Liver (tissue), 10 donors: ENCODE measurements at places on chromosomes 7 and 10. TPM values are rescaled to one million over a fixed set of nuclear protein-coding genes. Genes with fewer than 3 reads are reported as not detected.

Gene HOXA3
- polyA plus RNA-seq, result 0.11 TPM

Gene NPC1L1
- polyA plus RNA-seq, result 14.2 TPM

Gene SFTPA1
- not detected for polyA plus RNA-seq

Gene CYP2C8
- polyA plus RNA-seq, result 1,126 TPM

Gene PRLHR
- polyA plus RNA-seq, result not detected

Gene POM121C
- 8.9 TPM for polyA plus RNA-seq

Gene TAF3
- 3.6 TPM for polyA plus RNA-seq

Gene CYP2C19
- 106 TPM for polyA plus RNA-seq

Gene ZNF273
- polyA plus RNA-seq, result 0.54 TPM

Gene FAM237B
- polyA plus RNA-seq, result not detected

Gene UCN3
- not detected for polyA plus RNA-seq

Gene TRAPPC14
- 9.7 TPM for polyA plus RNA-seq

Gene C10orf71
- polyA plus RNA-seq, result not detected

Gene PON1
- polyA plus RNA-seq, result 1,101 TPM

Gene HIP1
- 5.8 TPM for polyA plus RNA-seq

- DNase-seq, result no peak
These were observed 116.1 kb downstream of the NT5C2 start for GRCh38 chr10:103077020-103077419.

DNA sequence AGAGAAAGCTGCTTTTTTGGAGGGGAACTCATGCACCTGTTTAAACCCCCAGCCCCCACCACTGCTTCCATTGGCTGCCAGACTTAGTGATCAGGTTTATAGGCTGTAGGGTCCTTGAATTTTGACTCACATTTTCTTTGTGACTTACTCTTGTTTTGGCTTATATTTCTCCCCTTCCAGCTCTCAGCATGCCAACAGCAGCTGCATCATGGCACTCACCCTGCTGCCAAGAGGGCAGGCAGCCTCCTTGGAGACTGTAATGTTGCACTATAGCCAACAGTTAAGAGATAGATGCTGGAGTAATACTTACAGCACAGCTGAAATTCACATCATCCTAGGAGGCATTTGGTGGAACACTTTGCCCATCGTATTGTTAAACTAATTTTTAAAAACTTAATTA lies 98.0 kb upstream of the GLCCI1 start:
- DNase-seq, result no peak

- DNase-seq, result no peak
These were observed 12.9 kb downstream of the MMRN2 start for GRCh38 chr10:86944471-86944870.

DNA sequence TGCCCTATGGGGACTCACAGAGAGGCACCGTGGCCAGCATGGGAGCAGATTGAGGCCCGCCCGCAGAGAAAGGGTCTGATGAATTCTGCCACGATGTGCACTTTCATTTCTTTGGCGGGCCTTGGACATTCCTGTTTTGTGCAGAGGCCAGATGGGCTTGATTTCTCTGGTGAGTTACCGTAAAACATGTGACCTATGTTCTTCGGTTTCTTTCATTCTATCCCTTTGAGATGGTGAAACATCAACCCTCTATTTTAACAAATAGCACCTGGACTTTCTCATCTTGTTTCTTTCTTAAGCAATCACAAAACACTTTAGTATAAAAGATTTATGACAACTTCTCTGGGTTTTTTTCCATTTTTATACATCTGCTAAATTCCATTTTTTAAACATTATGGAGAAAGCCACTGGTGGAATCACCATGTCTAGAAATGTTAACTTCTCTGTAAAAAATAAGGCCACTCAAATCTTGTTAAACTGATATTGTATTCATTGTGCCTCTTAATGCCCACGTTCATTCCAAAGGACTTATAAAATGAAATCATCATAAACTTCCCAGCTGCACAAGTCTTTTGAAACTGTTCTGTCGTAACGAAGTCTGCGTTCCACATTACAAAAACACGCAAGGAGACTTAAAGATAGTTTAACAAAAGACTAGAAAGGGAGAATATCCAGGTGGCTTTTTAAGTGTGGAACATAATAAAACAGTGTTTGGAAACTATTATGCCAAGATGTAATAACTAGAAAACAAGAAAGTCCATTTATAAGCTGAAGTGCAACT lies 21.4 kb upstream of the ODAD2 start:
- DNase-seq, result no peak

DNA sequence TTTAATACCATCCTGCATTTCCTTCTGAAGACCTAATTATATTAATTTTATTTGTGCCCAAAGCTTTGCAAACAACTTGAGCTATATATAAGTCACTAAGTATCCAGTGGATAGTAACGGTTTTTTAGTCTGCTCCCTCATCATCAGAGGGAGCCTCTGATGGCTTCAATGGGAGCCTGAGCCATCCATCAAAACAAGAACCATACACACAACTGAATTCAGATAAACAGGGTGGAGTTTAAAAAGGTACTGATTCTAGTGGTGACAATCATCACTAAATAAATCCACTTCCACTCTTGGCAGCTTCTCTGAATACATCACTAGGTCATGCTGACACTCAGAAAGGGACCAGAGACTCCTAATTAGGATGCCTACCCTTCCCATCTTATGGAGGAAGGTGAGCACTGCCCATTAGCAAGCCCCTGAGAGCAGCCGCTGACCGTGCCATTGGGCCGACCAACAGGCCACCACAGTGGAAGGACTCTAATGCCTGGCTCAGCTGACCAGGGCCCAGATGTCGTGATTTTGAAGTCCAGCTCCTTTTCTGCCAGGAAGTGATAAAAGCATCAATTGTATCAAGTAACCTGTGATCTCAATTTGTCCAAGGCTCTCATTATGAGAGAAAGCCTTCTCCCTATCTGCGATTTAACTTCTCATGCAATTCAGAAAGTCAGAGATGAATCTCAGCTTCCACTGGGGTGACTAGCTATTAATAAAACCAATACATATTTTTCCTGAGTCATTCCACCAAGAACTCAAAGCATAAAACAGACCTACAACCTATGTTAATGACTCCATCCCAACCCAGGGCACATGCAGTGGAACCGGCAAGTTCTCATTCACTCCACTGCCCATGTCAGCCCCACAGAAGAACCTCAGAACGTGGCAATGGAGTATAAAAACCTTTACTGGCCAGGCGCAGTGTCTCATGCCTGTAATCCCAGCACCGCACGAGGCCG lies 13.1 kb downstream of the VOPP1 start:
- no peak for DNase-seq

DNA sequence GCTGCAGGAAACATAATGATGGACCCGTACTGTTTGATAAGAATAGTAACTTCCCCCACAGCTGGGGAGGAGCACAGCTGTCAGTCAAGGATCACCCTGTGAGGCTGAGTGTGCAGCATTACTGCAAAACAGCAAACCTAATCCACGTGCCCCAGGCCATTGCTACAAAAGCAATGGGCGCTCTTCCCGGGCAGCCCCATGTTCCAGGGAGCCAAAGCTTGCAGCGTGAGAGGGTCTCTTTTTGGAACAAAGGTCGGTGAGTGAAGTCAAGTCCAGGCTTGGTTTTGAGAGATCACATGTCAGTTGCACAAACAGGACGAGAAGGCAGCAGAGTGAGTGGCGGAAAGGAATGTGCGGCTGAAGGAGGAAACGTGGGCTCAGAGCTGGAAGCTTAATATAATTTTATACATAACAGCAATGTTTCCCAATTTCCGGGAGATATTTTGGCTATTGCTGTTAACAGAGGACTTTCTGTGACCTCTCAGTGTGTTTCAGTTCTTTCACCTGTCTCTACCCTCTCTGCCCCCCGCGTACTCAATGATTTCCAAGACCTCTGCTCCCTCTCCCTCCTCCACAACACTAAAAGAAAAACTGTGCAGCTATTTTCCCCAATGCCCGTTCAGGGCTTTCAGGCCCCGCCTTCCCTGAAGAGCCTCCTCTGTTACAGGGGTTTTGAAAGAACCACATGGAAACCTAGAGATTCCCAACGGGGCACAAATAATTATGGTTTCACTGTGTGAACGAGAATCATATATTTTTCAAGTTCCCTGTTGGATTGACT lies 128.9 kb downstream of the MTPAP start:
- DNase-seq, result peak; percentile 35

- no peak for DNase-seq
These were observed 251.4 kb downstream of the KIF20B start for GRCh38 chr10:89952751-89953150.

DNA sequence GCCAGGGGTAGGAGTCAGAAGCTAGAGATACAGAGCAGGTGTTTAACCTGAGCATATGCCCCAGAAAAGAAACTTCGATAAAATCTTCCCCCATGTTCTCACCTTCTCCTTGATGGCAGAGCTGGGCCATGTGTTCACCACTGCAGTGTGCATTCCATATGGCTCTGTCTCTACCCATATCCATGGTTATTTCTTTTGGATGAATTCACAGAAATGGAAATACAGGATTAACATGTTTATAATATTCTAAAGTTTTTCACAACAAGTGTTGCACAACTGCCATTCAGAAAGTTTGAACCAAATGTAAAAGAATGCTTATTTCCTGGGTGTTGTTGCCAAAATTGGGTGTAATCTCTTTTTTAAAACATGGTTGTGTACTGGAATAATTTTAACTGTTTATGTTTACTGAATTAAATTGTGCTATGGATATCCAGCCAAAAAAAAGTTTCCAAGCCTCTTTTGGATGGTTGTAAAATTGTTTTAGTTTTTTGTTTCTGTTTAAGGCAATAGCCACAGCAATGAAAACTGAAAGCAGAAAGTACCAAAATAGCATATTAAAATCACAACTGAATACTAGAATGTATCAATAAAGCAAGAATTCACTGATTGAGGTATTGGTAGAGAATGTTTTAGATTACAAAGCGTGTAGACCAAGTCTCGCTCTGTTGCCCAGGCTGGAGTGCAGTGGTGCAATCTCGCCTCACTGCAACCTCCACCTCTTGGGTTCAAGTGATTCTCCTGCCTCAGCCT lies 19.9 kb upstream of the CCNY start:
- no peak for DNase-seq

DNA sequence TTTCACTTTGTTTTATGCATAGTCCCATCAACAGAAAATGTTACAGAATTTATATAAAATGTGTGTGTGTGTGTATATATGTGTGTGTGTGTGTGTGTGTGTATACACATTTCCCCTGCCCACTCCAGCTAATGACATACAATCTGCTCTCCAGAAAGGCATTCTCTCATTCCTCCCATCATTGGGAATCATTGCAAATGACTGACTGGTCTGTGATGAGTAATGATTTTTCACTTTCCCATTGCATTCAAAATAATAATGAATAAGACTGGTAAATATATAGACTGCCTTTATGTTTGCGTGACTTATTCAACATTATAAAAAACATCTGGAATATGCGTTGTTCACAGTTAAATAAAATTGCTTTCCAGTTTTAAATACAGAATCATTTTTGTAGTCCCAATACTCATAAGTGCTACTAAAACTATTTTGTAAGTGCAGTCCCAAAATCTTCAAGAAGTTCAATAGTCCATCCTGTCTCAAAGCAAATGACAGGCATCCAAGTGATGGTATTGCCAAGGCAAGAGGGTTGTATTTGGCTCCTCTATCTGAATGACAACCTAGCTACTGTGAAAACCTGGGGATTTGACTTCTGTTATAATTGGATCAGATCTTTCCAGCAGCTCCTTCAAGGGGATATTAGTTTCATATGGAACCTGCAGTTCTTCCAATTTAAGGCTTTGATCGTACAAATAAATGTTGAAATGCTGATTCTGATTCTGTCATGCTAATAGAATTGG lies 150.9 kb downstream of the POLR1F start:
- no peak for DNase-seq

DNA sequence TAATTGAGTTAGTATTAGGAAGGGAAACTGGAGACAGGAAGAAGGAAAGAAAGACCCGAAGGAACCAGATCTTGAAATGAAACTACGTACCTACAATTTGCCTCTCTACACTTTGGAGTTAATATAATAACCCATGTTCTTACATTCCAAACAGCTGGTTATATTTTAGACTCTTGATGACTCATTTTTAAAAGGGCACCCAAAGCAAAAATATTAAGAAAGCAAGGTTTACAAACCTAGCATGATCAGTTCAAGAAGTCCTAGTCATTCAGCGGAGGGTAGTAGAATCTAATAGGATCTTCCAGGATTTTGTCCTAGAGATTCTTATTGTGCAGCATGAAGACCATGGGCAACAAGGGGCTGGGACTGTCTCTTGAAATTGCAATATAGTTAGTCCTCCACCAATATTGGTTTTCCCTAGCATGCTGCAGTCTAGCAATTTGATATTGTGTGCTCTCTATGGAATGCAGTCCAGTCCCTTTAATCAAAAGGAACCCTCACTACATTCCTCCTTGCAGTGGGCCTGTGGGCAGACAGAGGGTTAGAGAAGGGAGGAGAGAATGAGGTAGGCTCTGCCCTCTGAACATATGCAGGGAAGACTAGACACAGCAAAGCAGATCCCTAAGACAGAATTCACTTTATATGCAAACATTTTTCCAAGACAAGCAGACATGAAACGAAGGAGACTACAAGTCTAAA lies 230.3 kb downstream of the INHBA start:
- DNase-seq, result no peak

GRCh38 chr10:77261146-77261545 lies 376.5 kb downstream of the KCNMA1 start:
- no peak for DNase-seq

GRCh38 chr7:1893036-1893435 lies 223.0 kb downstream of the ELFN1 start:
- DNase-seq, result no peak

- DNase-seq, result no peak
These were observed 186.6 kb downstream of the DPY19L1 start for GRCh38 chr7:34850681-34851080.

- DNase-seq, result no peak
These were observed 93.4 kb downstream of the GPR26 start for GRCh38 chr10:123759501-123760031.

DNA sequence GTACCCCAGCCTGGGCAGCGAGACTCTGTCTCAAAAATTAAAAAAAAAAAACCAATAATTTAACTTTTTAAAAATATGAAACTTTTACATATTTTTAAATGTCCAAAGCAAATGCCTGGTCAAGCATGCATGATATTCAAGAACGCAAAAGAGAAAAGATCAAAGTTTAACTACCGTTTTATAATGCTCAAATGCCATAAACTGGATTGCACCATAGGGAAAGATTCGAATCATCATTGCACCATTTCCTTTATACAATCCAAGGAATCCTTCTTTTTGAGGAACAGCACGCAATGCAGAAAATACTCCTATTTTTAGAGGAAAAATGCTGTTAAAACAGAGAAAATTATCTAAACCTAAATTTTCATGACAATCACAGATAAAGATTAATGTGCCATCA lies 20.9 kb downstream of the SLC25A16 start:
- no peak for DNase-seq

GRCh38 chr7:100475549-100475948 lies 3.5 kb downstream of the TSC22D4 start:
- DNase-seq, result peak; percentile 81

- DNase-seq, result no peak
These were observed 191.5 kb upstream of the GRB10 start for GRCh38 chr7:50974240-50974639.
